ENCODE measurements at places on chromosomes 4 and X.

DNA sequence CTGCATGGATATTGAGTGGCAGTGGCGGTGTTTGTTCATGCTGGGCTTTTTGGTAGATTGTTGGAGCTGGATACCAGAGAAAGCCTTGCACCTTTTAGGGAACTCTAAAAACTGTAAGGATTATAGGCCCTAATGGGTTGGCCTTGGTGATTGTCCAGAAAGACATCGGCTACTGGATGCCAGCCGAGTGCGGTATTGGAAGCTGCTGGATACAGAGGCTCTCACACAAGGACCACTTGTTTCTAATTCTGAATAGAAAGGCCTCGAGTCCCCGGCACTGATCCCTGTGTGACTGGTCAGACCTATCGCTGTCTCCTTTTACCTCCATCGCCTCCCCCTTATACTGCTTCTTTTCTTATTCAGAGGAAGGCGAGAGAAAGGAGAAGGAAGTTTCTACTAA, 27.3 kb upstream of the SCOC start:
- no peak for DNase-seq

DNA sequence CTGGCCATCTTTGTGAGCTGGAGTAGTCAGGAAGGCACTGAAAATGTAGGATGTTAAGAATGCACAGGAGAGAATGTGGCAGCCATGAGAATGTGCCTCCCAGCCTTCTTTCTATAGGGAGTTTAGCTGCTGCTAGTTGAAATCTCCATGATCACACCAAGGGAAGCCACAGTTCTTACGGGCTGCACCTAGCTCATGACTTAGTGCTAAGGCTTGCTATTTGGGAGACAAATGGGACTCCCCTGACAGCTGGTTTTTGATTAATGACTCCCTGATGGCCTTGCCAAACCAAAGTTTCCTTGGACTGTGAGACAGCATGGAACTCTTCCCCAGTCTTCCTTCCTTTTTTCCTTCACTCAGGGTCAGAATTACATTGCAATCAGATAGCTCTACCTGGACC, 9.2 kb downstream of the CTSO start:
- no peak for DNase-seq

DNA sequence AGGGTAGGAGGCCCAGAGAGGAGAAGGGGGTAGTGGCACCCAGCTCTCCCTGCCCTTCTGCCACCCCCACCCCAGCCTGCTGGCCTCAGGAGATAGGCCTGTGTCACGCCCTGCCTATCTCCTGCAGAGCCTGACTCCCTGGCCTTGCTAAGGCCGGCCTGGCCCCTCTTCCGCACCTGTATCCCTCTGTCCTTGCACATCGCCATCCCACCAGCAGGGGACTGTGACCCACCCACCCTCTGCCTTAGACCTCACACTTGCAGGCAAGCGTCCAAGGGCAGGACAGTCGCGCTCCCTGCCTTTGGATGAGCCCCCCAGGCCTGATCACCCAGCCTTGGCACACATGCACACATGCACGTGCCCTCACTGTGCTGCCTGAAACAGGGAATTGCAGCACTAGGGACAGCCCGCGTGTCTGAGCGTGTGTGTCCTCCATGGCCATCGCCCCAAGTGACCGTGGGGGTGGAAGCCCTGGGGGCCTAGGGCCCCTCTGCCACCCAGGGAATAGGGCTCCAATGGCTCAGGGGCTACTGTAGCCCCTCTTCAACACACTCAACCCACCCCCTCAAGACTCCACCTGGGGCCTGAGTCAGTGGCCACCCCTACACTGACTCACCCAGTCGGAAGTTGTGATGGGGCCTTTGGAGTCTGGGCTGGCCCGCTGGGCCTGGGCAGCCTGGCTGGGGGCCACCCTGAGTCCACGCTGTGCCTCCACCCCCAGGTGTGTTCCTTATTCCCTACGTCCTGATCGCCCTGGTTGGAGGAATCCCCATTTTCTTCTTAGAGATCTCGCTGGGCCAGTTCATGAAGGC, 2.1 kb downstream of the SLC6A8 start:
- DNase-seq: no peak

DNA sequence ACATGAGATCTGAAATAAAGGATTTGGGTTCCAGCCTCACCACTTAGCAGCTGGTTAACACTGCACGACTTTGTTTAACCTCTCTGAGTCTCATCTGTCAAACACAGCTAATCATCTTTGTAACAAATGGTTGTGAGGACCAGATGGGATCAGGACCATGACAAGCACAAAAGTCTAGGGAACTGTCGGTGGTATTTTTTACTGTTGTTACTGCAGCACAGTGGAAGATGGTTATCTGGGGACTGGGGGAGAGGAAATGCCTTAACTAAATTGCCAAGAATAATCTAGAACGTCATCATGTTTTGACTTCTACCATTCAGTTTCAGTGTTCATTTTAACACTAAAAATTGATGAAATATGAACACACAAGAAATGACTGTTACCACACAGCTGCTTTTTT, 99.5 kb downstream of the ADGRA3 start:
- DNase-seq: no peak

- no peak for DNase-seq
Observed at GRCh38 chr4:53907772-53908171, 156.6 kb downstream of the CHIC2 start.

GRCh38 chr4:121789960-121790829, 10.9 kb upstream of the EXOSC9 start:
- no peak for DNase-seq

GRCh38 chr4:81714291-81714690, 242.6 kb upstream of the RASGEF1B start:
- DNase-seq: no peak

DNA sequence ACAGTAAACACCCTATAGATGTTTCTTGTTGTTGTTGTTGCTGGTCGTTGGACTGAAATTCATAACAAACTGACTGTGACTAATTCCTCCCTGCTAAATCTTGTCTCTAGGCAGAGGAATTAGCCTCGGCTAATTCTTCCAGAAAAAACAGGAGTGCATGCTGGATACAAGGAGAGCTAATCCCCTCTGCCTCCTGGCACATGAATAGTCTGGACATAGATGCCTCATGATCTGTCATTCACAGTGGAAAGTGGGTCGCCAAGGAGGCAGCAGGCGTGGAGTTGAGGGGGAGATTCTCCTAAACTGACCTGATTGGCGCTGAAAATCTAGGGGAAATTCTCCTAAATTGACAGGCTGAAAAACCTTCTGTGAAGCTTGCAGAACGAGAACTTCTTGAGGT, 220.1 kb downstream of the DCTD start:
- DNase-seq: no peak
